ENCODE measurements at places on chromosomes 16 and 17.
A peak's percentile ranks its signal among the peaks of the same experiment; 100 is the strongest.

- DNase-seq, result no peak
Observed at GRCh38 chr16:1167276-1168107, 14.6 kb downstream of the CACNA1H start.

GRCh38 chr17:77863814-77864161 lies 94.7 kb upstream of the TNRC6C start:
- no peak for DNase-seq

- peak; percentile 46 for DNase-seq
Observed at GRCh38 chr16:84229471-84229870, 10.3 kb downstream of the KCNG4 start.

GRCh38 chr16:11130978-11131665 lies 124.9 kb downstream of the SOCS1 start:
- no peak for DNase-seq

DNA sequence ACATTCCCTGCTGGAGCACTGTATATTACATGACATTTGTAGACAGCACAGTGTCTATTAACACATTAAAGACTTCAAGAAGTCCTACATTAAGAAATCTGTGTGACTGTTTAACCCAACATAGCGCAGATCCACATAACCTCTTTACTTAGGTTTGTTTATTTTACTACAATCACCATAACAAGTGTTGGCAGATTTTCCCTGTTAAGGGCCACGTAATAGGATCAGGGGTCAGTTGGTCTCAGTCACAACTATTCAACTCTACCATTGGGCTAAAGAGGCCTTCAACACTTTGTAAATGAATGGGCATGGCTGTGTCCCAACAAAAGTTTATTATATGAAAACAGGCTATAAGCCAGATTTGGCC lies 51.3 kb upstream of the ADORA2B start:
- no peak for DNase-seq

DNA sequence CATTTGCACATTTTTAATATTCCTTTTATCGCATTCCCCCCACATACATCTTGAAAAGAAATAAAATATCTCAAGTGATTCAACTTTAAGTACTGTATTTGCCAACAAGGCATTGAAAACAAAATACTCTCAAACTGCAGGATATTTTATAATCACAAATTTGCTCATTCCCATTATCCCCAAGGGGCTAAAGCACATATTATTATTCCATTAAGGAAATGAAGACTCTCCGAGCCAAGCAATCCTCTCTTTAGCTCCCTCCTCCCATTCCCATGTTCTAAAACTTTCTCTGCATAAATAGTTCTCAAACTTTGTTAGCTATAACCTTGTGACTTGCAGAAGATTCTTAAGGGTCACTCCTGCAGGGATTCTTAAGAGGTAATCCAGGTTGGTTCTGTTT lies 436.8 kb downstream of the KCNJ2 start:
- no peak for DNase-seq

- DNase-seq, result no peak
Observed at GRCh38 chr16:87295661-87296531, 21.3 kb downstream of the C16orf95 start.

- no peak for DNase-seq
Observed at GRCh38 chr17:40108970-40109824, 8.8 kb upstream of the NR1D1 start.

DNA sequence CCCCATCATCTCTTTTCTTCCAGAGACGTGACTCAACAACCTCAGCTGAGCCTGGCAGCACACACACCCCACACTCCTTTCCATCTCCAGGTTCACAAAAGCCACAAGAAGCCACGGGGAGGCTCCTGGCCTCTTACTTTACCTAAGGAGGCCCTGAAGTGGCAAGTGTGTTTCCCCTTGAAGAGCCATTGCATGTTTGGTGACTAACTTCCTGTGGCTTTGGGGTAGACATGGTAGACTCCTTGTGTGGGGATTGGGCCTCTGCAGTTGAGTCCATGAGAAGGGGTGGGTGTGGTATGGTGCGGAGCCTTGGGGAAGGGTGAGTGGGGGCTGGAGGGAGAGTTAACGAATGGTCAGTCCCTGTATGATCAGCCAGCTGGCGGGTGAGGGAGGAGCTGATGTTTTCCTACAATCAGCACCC lies 24.2 kb downstream of the SAP30BP start:
- no peak for DNase-seq

DNA sequence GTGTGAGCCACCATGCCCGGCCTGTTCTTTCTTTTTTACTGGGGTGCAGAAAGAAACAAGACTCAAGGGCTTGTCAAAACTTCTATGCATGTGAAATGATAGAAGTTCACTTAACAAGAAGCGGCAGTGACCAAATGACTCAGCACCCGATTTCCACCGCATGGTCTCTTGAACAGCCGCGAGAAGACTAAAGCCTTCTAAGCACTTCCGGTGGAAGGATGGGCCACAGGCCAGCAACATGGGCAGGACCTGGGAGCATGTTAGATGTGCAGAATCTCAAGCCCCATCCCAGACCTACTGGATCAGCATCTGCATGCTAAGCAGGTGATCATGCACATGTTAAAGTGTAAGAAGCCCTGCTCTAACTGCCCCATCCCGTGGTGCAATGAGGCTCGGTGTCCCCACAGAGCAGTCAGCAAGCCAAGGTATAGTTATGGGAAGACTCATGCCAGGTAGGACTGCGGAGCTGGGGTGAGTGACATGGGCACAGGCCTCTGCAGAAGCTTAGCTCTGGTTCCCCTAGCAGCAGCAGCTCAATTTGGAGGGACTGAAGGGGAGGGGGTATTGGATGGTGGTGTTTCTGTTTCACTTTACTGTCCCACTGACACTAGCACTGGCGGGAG lies 88.5 kb upstream of the HNF1B start:
- DNase-seq, result no peak

DNA sequence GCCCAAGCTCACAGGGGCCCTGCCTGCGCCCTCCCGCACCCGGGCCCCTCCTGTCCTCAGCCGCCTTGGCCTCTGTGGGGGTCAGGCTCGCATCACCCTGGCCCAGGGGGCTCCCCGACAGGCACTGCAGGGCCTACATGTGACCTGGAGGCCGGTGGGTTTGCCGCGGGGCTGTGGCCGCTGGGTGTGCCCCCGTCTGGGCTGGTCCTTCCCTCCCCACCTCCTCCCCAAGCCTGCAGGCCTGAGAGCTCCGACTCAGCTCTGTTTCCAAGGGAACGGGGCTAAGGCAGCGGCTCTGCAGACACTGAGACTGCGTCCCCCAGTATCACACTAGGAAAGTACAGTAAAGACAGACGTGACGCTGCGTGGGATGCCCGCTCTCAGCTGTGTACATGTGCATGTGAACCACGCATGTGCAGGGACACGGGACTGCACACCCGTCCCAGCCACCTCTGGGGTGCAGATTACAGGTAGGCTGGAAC lies 16.5 kb upstream of the WDR45B start:
- no peak for DNase-seq

- no peak for DNase-seq
Observed at GRCh38 chr17:81096741-81097133, 61.8 kb downstream of the BAIAP2 start.

DNA sequence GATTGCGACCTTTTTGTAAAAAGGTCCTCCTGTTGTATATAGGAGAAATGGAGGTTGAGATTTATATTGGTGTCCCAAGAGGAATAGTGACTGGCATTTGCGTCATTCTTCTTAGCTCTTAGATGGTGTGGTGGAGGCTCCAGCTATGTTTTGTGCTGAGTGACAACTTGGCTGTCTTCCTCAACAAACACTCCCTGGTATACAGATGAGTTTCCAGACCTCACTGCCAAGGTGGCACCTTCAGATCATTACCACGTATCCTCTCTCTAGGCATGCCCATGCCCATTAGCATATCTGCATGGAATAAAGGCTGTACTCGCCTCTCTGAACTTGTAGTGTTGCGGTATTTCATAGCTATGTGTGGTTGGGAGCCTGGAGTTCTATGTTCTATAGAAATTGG lies 120.0 kb downstream of the MAP2K4 start:
- no peak for DNase-seq

DNA sequence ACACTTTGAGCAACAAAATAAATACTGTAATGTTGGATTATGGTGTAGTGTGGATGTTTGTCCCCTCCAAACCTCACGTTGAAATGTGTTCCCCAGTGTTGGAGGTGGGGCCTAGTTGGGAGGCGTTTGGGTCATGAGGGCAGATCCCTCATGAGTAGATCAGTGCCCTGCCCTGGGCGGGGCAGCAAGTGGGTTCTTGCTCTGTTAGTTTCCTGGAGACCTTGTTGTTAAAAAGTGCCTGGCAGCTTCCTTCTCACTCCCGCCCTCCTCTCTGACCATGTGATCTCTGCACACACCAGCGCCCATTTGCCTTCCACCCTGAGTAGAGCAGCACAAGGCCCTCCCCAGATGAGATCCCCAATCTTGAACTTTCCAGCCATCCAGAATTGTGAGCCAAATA lies 67.7 kb downstream of the MPRIP start:
- no peak for DNase-seq

- no peak for DNase-seq
Observed at GRCh38 chr17:7081341-7082062, 1.5 kb upstream of the CLEC10A start.

DNA sequence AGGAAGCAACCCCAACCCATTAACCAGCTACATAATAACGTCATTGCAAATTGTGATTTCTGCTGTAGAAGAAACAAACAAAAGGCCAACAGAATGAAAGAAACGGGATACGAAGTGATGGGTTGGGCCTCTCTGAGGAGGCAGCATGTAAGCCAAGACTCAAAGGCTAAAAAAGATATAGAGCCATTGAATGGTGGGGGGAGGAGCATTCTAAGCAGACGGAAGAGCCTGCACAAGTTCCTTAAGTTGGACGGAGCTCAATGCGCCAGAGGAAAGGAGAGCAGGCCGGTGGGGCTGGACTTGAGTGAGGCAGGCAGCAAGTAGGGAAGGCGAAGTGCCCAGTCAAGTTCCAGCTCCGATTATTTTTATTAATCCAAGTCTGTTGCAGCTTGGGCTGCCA lies 160.3 kb downstream of the SHISA9 start:
- DNase-seq, result no peak

DNA sequence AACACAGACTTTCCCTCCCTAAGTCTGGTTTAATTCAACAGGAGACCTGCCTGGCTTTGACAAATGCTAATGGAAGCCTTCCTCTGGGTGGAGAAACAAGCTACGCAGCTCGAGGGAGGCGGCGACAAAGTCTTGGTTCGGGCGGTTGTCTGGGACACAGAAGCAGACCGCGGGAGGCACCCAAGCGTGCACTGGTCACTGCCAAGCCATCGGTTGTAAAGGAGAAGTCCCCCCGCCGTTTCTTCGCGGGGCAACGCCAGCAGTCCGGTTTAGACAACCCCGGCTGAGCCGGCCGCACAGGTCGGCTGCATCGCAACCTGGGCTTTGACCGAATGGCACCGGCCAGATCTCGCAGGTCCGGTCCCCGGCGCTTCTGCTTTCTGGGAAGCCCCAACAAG lies 586 bp downstream of the GLYR1 start:
- peak; percentile 28 for DNase-seq

DNA sequence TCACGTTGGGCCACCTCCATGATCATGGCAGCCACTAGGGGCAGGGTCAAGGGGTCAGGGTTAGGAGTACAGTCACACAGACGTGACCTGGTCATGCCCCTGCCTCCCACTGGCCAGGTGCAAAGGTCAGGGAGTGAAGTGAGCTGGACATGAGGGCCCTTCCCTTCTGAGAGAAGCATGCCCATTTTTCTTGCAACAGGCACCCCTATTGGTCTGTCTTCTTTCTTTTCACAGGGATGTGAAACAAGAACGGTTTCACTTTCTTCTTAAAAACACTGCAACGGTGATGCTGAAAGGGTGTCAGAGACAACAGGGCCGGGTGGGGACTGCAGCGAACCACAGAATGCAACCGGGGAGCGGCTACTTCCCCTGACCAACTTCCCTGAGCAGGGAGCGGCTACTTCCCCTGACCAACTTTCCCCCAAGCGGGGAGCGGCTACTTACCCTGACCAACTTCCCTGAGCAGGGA lies 52.1 kb upstream of the DOC2B start:
- DNase-seq, result no peak

GRCh38 chr16:68823401-68824135 lies 19.8 kb upstream of the TANGO6 start:
- DNase-seq, result no peak

GRCh38 chr17:30315106-30315505 lies 18.8 kb downstream of the TMIGD1 start:
- no peak for DNase-seq

GRCh38 chr17:56866496-56866895 lies 32.5 kb downstream of the DGKE start:
- no peak for DNase-seq

DNA sequence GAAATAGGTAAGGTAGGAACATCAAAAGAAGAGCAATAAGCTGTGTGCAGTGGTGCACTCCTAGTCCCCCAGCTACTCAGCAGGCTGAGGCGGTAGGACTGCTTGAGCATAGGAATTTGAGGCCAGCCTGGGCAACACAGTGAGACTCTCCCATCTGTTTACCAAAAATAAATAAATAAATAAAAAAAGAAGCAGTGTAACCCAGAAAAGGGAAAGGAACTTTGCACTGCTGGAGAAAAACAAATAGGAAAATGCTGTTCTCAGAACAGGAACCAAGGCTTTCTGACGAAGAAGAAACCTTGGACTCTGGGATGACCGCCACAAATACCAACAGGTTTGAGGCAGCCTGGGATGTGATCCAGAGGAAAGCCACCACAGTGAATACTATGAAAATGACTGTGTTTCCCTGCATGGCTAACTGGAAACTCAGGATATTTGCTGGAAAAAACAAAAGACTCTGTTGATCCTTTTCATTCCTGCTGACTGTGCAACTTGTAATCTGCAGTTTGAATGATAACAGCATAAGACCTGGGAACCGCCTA lies 41.2 kb downstream of the TTC19 start:
- no peak for DNase-seq

- no peak for DNase-seq
Observed at GRCh38 chr16:50970281-50970680, 180.8 kb downstream of the SALL1 start.

DNA sequence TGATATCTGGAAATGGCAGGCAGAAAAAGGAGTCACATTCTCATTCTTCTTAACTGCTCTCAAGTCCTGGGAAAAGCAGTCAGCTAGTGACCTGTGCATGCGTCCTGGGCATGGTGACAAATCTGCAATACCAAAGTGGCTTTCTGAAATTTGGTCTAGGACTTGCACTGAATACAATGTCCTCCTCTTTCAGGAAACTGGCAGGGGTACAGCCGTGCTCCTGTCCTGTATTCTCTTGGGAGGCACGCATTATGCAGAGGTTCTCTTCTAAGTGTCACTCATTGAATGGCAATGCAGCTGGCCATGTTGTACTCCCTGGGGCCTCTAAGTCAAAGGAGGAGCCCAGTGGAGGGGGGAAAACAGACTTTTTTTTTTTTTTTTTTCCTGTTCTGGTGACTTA lies 10.6 kb downstream of the PHF12 start:
- no peak for DNase-seq

DNA sequence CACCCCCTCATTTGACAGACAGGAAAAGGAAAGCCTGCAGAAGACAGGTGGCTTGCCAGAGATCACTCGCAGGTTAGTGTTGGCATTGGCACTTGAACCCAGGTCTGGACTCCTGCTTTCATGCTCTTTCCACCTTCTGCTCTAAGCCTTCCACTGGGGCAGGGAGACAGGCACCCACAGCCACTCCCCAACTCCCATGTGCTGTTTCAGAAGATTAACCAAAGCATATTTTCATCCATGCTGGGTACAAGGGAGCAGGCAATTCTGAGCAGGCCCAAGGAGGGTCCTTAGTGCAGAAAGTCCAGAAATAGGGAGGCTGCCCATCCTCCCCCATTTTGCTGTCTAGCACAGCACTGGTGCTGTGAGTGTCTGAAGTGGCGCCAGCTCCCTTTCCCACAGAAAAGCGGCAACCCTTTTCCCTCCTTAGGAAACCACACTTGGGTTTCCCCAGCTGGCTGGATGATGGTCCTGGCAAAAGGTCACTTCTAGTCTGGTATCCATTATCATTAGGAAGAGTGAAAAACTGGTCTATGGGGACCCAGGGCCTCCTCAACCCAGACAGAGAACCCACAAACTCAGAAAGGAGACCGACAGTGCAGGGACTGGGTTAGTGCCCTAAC lies 2.0 kb upstream of the CAVIN1 start:
- no peak for DNase-seq
